Stimulated activated CD4-positive, alpha-beta T cell treated with anti-CD3 and anti-CD28 coated beads, Interleukin-1b, Interleukin-23, amount 100 ng/mL, for 4 hours (primary cell): ENCODE measurements at places on chromosomes 6 and 20.

DNA sequence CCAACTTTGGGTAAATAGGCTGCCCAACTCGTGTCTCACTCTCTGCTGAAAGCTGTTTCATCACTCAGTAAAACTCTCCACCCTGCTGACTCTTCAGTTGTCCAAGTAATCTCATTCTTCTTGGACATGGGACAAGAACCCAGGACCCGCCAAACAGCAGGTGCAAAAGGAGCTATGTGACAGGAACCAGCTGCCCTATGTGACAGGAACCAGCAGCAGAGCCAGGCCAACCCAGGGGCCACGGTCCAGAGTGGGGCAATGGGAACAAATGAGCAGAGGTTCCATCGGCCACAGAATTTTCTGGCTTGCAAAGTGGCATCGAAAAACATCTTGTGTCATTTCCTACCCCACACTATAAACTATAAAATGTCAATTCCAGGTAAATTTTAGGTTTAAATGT is 56.5 kb downstream of the MOXD1 start:
- DNase-seq = no peak

GRCh38 chr6:17721671-17722070 is 14.9 kb upstream of the NUP153 start:
- DNase-seq = no peak

- no peak for DNase-seq
Observed at GRCh38 chr6:154515826-154516225, 5.3 kb upstream of the CNKSR3 start.

GRCh38 chr6:107660839-107661238 is 163.3 kb downstream of the SCML4 start:
- no peak for DNase-seq

DNA sequence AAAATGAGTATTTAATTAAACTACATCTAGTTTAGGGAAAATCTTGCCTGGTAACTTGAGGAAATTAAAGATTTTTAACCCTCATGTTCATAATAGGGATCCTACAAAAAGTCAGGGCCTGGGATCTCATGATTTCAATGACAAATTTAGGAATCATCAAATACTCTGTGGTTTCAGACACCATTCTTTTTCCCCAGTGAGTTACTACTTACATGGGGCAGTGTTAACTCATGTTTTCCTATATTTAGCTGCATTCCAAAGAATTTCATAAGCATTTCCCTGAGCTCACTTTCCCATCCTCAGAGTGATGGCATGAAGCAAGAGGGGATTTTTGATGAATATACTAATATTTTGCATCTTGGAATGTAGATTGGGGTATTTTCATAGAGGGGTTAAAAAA is 321.7 kb downstream of the CENPW start:
- no peak for DNase-seq

DNA sequence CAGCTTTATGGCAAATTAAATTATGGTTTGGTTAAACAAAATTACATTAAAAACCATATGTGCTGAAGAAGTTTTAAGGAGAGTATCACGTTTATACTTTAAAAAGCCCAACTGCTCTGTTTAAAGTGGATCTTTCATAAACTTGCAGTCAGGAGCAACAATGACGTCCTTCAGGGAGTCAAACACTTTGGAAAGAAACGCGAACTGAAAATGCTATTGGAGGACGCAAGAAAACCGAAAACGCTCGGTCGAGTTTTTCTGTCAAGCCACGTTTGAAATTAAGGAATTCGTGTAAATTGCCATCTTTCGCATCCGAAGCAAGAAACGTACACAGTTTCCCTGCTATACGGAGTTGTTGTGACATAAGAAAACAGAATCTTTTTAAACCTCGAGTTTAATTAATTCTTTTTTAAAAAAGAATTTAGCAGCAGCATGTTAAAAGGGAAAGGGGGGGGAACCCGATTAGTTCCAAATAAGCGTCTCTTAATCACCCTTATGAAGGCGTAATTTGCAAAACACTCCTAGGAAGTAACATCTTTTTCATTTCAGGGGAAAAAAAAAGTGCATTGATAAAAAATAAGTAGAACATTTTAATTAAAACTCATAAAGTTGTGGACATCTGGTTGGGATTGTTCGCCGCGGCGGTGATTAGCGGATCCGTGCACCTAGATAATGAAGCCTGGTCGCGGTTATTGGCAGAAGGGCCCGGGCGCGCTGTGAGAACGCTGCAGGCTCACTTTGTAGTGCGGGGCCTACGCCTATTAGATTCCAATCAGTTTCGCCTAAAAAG is 295.4 kb downstream of the TFAP2C start:
- no peak for DNase-seq

DNA sequence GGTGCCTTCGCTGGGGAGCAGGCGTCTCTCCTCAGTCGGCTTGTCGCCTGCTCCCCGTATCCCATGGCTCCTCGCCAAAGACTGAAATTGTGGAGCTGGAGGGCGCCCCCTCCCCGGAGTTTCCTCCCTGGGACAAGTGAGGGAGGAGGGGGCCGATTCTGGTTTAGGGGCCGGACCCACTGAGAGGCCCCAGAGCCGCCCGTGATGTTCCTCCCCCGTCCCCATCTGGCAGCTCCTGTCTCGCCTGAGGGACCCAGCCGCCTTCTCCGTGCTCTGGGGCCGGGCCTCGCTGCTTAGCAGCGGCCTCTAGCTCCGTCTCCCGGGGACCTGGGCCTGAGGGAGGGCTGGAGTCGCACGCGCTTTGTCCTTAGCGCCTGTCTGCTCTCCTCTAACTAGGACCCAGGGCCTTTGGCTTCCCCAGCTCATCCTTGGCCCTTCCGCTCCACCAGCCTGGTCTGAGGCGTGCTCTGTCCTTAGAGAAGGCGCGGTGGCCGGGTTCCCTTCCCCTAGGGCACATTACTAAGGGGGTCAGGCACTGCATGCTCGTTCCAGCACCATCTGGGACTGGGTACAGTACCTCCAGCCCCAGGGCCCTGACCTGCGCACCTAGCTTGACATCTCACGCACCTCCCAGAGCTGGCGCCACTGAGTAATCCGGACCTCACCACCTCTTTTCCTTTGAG is 29.7 kb downstream of the SLC12A5 start:
- no peak for DNase-seq

DNA sequence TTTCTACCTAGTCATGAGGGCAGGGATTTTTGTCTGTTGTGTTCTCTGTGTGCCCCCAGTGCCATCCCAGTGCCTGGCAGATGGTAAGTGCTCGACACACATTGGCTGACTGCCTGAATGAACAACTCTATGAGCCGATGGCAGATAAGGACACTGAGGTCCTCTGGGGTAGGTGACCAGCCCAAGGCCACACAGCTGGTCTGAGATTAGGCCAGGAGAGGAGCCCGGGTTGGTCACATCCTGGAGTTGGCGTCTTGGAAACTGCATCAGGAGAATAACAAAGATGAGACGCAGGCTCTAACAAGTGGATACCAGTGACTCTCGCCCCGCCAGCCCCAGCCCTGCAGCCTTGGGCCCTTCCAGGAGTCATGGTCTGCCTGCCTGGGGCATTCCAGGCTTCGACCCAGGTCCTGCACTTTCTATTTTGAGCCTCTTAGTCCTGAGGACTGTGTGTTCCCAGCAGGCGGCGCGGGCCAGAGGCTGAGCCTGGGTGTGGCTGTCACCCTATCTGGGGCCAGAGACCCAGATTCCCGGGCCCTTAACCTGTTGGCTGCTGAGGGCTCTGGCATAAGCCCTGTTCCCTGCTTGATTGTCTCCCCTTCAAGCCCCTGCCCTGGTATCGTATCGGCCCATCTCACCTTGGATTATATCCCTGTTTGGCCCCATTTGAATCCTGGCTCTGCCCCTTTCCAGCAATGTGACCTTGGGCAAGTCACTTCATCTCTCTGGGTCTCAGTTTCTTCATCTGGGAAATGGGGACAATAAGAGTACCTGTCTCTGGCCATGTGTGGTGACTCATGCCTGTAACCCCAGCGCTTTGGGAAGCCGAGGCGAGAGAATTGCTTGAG is 88.3 kb downstream of the CEBPB start:
- no peak for DNase-seq

GRCh38 chr6:25136854-25137253 is 142.3 kb upstream of the CARMIL1 start:
- DNase-seq = no peak

DNA sequence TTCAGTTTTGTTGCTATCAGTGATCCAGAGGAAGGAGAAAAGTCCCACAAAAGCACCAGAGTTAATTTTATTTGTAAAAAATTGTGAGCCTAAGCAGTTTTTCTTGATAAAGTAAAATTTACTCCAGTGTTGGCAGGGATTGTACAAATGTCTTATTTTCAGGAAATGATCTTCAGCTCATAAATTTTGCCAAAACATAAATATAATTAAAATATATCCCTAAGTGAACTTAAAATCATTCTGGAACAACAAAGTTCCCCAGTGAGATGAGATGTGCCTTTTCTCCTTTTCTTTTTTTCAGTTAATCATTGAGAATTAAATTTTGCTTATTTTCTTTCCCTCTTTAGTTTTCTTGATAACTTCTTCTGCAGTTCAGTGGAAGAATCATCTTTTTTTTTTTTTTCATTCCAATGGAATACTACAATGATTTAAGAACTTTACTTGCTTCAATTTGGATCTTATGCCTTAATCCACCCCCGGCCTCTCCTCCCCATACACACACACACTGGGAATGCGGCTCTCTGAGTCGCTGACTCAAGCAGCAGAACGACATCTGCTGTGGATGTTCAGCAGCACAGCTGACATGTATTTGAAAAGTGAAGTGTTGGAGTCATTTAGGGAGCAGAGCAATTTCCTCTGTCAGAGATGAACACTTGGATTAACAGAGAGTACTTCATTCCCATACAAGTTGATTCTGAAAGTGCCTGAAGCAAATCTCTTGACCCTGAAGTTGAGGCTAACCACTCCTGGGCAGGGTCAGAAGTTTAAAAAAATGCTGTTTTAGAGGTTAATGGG is 27.7 kb upstream of the LAMA4 start:
- DNase-seq = no peak

- DNase-seq = no peak
Observed at GRCh38 chr6:104286641-104287040, 573.1 kb downstream of the HACE1 start.

DNA sequence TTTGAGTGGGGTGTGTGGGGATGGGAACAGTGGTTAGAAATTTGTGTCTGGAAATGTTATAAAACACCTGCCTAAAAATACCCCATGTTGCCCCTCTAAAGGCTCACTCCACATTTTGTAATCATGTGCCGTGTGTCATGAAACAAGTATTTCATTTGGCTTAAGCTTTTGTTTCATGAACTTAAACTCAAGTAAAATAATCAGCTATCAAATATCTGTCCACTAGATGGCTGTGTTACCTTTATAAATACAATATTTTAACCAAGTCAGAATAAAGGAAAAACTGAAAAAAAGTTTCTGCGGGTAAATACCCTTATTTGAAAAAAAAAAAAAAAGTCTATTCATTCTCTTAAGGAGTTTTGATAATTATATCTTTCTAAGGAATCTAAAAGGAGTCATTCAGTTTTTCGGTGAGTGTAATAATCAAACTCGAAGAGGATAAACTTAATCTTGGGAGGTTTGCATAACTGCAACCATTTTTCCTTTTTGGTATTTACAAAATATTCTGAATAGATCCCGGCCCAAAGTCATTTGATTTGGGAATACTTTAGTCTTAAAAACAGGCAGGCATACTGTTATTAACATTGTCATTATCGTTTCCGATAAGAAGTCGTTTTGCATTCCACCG is 29.9 kb upstream of the MTRF1L start:
- no peak for DNase-seq

DNA sequence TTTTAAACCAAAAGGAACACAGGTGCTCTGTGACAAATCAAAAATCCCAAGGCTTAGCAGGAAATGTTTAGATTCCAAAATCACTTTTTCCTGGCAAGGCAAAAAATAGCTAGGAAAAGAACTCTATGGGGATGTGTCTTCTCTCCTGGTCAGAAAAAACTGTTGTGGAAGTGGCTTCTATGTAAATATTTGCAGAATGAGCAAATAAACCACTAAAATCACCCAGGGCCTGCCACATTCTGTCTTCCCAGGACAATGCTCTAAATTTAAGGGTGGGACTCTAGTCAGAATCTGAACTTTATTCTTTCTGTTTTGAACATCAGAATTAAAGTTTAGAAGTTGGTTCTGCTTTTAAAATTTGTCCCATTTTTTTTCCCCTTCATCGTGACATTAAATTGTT is 29.3 kb downstream of the GCM1 start:
- no peak for DNase-seq

GRCh38 chr20:46190478-46191167 is 72.5 kb downstream of the CD40 start:
- DNase-seq = no peak
